ENCODE measurements at places on chromosomes 1 and 21.

DNA sequence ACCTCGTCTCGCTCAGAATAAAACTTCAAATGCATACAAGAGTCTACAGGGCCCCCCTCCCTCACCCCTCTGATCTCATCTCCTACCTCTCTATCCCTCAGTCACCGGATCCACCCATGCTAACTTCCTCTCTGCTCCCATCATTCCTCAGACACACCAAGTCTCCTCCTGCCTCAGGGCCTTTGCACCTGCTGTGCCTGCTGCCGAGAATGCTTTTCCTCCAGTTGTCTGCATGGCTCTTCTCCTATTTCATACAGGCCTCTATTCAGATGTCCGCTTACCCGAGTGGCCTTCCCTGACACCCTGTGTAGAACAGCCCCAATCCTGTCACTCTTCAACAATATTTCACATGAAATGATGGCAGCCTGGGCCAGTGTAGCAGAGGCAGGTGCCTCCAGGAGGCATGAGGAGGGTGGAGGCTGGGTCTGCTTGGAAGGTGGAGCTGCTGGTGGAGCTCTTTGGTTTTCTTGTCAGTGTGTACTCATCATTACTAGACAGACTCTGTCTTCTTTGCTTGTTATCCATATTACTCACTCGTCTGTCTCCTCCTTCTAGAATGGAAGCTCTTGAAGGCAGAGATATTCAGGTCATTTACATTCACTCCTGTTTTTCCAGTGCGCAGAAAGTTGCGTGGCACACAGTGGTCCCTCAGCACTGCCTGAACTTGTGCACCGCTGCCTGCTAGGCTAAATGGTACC, 4.2 kb downstream of the SH2D2A start:
- no peak for DNase-seq
- peaks cover 66% of the 10 kb centered on the region for H3K4me1 ChIP-seq
- H3K36me3 ChIP-seq = peaks cover 18% of the 10 kb centered on the region
- H3K4me3 ChIP-seq = no peak overlapping the region
- H3K27ac ChIP-seq = no peak overlapping the region

DNA sequence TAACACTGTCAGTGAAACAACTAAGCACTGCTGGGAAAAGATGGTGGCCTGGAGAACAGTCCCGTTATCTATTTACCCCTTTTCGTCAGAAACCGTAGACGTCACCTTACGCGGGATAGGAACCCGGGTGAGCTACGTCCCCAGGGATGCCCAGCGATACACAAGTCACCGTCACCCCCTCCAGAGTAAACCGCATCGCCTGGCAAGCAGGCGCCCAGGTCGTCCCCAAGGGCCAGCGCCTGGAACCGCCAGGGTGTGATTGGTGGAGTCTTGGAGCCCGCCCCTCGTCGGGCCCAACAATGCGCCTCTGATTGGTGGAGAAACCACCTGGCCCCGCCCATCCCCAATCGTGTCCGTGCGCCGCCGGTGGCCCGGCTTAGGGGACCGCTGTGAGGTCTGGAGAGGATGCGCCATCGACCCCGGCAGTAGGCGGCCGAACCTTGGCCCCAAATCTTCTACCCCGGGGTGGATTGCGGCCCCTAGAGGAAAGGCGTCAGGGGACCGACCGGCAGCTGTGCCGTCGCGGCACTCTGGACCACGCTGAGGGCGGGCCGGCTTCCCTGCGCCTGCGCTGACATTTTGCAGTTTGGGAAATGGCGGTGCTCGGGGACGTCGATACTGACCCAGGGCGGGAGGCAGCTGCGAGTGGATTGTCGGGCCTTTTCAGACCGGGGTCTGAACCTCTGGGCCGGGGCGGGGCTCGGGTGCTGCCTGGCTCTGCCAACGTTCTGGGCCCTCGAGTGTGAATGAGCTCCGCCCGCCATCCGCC, 34.4 kb downstream of the SLC2A1 start:
- H3K4me1 ChIP-seq = peaks cover 22% of the 10 kb centered on the region

GRCh38 chr1:2967329-2967725, 53.9 kb upstream of the ACTRT2 start:
- no peaks in the 10 kb centered on the region for H3K27me3 ChIP-seq
- H3K4me1 ChIP-seq = no peaks in the 10 kb centered on the region
- H3K36me3 ChIP-seq = no peaks in the 10 kb centered on the region

- DNase-seq = no peak
- H3K4me1 ChIP-seq = no peaks in the 10 kb centered on the region
- no peaks in the 10 kb centered on the region for H3K36me3 ChIP-seq
- H3K27me3 ChIP-seq = no peaks in the 10 kb centered on the region
- H3K4me3 ChIP-seq = no peak overlapping the region
Measured at GRCh38 chr1:230517326-230517725, 91.2 kb upstream of the PGBD5 start.

DNA sequence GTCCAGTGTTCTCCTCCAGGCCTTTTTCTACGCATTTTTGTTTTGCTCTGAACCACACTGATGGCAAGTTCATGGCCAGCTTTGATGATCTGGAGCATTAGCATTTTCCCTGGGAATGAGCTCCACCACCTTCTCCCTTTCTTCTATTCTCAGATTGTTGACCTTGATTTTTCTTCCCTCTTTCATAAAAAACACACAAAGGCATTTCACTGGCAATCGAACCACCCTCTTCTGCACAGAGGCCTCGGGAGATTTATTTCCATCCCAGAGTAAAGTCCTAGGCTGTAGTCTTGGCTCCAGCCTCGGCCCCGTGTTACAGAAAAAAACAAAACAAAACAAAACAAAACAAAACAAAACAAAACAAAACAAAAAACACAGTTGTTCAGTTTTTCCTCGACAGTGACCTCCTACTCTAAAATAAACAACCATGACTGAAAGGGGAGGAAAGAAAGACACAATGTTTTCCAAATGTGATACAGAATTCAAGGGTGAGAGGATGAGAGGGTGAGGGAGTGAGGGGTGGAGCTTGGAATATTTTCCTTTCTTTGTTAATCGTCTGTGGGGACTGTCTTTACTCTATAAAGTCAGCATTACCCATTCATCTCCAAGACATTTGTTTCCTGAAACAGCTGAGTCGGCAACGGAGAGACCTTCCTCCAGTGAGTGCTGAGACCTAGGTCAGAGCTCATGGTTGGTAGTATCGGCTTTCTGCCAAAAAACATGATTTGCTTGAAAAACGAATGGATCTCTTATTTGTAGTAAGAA, 29.8 kb upstream of the RNF186 start:
- H3K4me1 ChIP-seq = no peaks in the 10 kb centered on the region
- no peaks in the 10 kb centered on the region for H3K27me3 ChIP-seq
- no peak overlapping the region for H3K27ac ChIP-seq
- H3K36me3 ChIP-seq = no peaks in the 10 kb centered on the region

GRCh38 chr1:101237229-101237837, 514 bp downstream of the S1PR1 start:
- H3K4me3 ChIP-seq = peak overlapping the region; percentile 78
- no peaks in the 10 kb centered on the region for H3K27me3 ChIP-seq
- peak overlapping the region; percentile 84 for H3K27ac ChIP-seq
- DNase-seq = peak; percentile 51

- peak overlapping the region; percentile 67 for H3K4me3 ChIP-seq
- H3K36me3 ChIP-seq = no peaks in the 10 kb centered on the region
Measured at GRCh38 chr1:59814180-59814900, 409 bp upstream of the HOOK1 start.
